Stimulated activated CD4-positive, alpha-beta T cell treated with anti-CD3 and anti-CD28 coated beads, Interleukin-1b, Interleukin-23, amount 100 ng/mL, for 1 hour (primary cell): ENCODE measurements at places on chromosomes 3 and 15.

DNA sequence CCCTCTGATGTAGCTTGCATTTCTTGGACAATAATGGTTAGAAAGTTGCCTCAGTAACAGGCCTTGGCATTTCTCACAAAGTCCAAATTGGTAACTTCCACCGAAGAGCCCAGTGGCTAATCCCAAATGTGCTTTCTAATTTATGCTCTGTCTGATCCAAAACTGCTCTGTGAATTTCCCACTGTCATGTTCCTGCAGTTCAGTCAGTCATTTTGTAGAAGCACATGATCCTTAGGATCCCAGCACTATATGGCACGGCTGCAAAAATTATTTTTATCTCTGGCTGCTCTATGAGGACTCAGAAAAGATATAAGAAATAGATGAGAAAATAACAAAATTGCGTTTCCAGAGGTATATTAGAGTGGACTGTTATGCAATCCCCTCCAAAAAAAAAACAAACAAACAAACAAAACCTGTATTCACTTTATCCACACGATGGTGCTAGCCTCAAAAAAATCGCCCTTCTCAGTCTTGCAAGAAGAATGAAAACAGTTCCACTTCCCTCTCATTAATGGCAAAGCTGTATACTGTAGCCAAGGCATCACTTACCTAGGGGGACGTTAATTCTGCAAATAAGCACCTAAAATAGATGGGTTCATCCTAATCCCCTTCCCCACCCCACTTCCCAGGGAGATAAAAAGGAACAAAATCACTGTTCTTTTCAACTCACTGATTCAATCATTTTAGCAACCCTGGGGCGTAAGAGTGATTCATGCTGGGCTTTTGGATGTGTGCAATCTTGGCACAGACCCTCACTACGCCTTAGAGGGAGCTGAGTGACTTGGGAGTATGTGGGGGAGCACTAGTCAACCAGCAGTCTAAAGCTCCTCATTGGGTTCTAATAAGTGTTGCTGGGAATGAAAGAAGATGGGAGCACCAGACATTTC is 61.3 kb downstream of the TMCO5A start:
- no peak for DNase-seq

- no peak for DNase-seq
These were observed 427.1 kb downstream of the SHQ1 start for GRCh38 chr3:72421126-72421525.

DNA sequence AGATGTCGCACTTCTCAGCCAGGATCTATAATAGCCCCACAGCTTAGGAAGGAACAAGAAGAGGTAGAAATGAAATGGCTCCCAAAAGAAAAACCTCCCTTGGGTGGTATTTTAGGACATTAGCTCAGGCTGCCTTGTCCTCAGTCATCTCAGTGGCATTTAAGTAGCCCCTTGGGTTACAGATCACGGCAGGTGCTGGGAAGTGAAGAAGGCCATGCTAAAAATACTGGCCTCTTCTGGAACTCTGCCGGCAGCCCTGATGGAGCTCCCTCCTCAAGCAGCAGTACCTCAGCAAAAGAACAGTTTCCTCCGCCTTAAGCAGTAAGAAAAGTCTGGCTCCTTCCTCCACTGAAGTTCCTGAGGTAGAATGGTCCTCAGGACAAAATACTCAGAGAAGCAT is 7.3 kb upstream of the TPM1 start:
- no peak for DNase-seq

DNA sequence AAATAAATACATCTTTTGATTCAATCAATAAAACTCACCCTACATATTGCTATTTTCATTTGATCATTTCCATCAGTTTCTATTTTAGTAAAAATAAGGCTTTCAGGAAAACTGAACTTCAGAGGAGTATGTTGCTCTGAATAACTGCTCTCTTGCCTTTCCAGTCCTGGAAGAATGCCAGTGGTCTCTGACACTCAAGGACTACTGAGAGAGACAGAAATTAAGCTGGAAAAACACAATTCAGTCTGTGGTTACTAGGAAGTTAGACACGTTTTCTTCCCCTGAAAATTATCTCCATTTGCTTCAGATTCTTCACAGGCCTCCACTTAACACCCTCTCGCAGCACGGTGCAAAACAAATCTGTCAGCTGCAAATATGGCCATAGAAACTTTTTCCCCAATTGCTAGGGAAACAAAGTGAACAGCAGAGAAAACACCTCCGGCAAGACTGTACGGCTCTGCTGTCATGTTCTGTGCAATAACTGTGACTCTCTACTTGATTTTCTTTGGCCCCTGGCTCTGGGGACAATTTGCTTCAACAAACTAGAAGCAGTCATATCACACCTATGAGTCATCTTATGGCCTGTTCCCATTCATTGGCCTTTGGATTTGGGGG is 353.0 kb downstream of the MAGI1 start:
- DNase-seq, result no peak

DNA sequence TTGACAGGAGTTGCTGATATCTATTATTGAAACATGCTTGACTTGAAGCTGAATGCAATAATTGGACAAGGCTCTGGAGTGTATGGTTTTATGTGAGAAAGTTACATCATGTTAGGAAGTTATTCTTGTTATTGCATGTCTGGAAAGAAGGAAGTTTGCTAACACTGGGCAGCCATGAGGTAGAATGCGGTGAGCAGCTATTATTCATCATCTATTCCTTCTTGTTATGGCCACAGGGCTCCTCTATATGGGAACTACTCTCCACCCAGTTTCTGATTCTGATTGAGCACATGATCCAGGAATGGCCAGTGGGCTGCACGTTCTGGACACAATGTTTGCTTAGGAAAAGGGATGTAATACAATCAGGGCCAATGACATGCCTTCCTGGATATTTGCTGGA is 37.8 kb upstream of the SCN5A start:
- DNase-seq, result no peak

DNA sequence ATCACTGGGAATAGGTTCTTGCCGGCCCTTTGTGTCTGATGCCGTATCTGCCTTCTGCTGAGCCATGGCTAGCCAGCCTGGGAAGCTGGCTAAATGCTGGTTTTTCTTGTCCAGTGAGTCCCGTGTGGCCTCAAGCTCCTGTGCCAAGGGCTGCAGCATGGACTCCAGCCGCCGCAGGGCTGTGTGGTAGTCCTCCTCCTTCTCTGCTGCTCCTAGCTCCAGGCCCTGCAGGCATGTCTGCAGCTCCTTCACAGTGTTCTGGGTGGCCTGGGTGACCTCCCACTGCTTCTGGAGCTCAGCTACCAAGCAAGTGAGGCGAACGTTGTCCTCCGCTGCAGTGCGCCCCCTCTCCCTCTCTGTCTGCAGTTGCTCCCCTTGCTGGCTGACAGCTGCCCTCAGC is 24.9 kb downstream of the CXCR6 start:
- DNase-seq, result no peak

DNA sequence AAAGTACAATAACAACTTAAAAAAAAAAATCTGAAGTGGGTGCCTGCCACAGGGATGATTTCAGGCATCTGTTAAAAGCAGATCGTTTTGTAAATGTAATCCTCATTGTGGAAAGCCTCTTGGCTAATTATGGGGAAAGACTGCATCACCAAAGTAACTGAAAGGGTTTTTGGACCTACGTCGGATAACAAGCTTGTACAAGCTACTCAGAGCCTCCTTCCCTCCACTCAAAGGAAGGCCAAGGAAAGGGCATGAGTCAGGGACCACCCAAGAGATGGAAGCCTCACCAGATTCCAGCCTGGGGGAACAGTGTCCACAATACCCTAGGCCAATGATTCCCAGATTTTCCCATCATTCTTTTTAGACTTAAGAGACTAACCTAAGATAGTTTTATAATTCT is 84.3 kb downstream of the ATP1B3 start:
- DNase-seq, result no peak

- no peak for DNase-seq
These were observed 142.3 kb downstream of the GHSR start for GRCh38 chr3:172305974-172306373.

DNA sequence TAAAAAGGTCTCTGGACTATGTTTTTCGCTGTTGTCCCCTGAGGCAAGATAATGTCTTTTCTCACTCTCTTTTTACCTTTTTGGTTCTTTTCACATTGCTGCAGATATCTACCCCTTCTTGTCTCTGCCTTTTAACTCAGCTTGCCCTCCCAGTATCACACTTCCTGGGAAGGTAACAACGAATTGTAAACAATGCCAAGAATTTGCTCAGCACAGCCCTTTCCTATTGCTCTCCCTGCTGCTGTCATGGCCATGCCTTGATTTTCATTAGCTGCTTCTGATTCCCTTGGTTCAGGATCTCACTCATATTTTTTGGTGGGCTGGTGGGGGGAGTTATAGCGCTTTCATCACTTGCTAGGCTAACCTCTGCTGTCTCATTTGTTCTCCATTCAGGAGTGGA is 123.1 kb upstream of the DPH6 start:
- no peak for DNase-seq

DNA sequence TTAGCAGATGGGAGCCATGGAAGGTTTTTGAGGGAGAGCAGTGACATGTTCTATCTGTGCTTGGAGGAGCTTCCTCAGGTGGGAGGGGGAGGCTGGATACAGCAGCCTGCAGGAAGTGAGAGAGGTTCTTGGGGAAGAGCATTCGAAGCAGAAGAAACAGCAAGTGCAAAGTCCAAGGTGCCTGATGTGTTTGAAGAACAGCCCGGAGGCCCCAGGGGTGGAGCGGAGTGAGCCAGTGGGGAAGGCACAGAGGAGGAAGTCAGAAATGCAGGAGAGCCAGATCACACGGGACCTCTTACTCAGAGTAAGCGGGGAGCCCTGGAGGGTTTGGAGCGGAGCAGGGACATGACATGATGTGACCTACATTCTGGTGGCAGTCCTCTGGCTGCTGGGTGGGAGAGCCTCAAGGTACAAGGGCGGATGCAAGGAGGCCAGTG is 10.8 kb downstream of the ITGA11 start:
- DNase-seq, result no peak

DNA sequence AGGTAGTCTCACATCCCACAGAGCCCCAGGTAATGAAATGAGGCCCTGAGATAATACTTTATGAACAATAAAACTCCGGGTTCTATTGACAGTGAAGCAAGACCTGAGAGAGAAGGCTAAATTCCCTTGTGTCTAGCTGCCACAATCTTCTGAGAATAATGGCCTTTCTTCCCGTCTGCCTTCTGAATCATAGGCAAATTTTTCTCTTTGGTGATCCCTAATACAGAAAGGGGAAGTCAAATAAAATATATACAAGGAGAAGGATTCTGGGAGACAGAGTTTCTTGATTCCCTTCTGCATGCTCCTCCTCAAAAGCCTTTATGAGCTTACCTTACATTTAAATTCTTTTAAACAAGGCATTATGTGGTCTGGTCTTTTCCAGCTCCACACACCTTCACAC is 29.9 kb upstream of the CCR2 start:
- no peak for DNase-seq

- no peak for DNase-seq
These were observed 33.5 kb downstream of the ALS2CL start for GRCh38 chr3:46660003-46660402.

DNA sequence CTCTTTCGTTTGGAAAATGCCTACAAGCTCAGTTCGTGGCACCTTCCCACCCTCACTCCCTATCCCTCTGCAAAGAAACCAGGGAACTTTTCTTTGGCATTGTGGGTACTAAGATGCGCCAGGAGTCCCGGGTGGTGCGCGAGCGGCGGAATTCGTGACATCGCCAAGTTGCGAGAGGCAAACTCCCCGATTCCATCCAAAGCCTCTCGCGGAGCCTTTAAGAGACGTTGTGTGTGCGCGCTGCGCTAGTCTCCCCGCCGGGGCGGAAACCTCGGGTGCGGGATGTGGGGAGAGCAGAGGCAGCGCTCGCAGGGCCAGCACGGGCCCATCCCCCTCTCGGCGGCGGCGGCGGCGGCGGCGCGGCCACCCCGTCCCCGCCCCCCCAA is 443 bp upstream of the NR2F2 start:
- no peak for DNase-seq

DNA sequence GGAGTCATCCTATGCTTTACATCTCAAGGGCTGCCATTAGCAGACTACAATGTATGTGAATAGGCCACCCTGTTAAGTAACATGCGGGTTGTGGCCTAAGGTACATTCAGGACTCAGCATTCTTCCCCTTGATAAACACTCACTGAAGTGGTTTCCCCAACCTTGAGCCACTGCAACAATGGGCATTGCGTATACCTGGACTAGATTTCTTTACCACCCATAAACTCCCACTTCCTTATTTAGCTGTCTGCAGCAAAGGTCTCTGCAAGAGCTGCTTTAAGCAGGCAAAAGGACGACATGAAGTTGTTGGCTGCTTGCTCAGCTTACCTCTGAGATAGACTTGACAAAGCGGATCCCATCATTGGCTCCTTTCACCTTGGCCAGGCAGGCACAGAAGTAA is 16.2 kb downstream of the FYCO1 start:
- no peak for DNase-seq

GRCh38 chr3:101340591-101340990 is 20.2 kb upstream of the IMPG2 start:
- no peak for DNase-seq

GRCh38 chr3:183953471-183954070 is 64.1 kb downstream of the ABCC5 start:
- no peak for DNase-seq

GRCh38 chr15:96796841-96797240 is 466.3 kb downstream of the NR2F2 start:
- DNase-seq, result no peak

DNA sequence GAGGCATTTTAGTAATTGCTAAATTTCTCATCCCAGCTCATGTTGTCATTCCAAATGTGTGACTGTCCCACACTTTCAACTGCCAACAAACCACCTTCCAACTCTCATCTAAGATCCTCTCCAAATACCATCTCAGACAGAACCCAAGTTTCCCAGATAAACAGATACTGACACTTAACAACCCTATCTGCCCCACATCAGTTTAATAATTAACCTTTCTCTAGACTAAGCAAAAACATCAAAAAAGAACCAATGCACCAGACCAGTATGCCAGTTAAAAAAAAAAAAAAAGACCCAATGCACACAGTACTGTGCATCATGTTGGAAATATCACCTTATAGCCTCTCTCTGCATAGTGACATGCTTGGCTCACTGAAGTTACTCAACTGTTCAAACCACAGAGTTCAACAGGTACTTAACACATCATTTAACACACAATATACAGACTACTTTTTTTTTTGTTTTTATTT is 5.5 kb downstream of the SFMBT1 start:
- no peak for DNase-seq

- no peak for DNase-seq
These were observed 80.7 kb upstream of the ZNF280D start for GRCh38 chr15:56813995-56814394.

DNA sequence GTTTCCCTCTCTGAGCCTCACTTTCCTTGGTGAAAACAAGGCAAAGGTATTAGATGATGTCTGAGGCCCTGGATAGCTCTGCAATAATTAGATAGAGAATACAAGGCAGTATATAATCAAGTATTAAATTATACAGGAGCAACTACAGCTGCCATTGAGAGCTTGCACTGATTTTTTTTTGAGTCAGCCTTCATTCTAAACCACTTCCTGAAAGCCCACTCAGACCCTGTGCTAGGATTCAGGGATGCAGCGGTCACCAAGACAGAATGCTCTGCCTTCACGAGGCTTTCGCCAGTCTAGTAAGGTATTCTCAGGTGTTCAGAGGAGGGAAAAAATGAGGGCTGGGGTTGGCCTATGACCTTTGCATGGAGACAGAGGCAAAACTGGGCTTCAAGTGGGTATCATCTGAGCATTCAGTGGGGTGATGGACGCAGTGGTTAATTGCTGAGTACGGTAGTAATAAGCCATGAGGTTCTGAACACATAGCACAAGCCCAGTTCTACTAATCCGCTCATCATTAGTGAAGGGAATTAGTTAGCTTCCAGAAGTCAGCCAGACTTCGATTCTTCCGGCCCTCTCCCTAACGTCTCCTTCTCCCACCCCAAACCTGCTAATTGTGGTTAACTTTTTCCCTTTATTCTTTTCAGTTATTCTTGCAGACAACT is 3.6 kb downstream of the VGLL4 start:
- no peak for DNase-seq
